Activated naive CD8-positive, alpha-beta T cell treated with anti-CD3 and anti-CD28 coated beads for 36 hours (primary cell): ENCODE measurements at places on chromosomes 16 and 17.

DNA sequence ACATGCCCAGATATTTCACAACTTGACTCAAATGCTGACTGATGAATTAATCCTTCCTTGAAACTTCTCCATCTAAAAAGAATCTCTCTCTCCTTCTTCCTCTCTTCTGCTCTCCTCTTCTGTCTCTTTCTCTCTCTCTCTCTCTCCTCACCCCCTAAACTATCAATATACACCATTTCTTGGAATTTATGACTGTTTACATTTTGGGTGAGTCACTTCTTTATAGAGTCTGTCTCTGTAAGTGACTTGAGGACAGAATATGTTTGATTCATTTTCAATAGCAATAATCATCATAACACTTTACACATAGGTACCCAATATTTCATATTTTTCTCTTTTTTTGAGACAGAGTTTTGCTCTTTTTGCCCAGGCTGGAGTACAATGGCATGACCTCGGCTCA is 15.3 kb downstream of the OR3A1 start:
- no peak for DNase-seq

DNA sequence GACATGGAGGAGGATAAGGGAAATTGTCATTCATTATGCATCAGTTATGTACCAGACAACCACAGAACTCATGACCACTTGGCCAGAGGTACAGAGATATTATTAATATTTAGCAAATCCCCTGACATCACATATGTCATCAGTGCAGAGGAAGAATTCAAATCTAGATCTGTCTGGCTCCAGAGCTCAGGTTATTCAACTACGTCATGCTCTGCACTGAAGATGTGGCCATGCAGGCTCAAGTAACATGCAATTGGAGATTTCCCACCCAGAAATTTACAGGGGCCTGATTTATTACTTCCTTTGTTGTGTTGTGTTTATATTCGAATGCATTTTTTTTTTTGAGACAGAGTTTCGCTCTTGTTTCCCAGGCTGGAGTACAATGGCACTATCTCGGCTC is 224.3 kb downstream of the HS3ST4 start:
- DNase-seq: no peak

DNA sequence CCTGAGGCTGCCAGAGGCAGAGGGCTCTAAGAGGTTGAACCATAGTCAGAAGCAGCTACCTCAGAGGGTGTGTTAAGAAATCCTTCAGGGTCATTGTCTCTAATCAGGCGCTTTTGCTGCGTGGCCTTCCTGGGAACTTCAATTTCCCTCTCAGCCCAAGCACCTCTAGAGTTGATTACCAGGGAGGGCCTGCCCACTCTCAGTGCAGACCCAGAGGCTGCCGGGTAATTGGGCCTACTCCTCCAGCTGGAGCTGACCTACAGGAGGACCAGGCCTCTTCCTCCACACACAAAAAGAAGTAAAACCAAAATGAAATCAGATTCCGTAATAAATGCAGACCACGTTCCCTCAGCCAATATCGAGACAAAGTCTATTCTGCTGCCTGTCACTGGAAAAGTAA is 305.0 kb upstream of the CCL2 start:
- no peak for DNase-seq

DNA sequence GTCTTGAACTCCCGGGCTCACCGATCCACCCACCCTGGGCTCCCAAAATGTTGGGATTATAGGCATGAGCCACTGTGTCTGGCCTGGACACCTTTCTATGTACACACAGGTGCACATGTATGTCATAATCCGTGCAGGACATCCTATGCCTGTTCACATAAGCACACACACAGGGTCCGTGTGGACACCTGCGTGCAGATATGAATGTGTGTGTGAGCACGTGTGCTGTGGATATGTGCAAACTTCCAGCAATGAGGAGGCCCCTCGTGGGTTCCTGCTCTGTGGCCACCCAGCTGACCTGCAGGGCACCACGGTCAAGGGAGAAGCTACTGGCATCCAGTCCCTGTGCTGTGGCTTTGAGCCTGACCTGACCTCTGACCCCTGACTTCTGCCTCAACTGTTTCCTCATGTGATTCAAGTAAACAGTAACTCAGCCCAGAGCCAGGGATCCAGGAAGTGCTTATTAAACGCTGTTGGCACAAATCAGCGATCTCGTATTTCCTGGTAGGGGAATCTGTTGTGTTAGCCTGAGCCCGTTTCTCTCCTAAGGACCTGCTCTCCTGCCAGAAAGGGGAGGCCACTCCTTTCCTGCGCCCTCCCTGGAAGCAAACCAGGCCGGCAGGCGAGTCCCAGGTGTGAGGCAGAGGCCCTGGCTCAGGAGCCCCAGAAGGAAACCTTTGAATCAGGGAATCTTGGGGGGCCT is 6.5 kb downstream of the CPNE7 start:
- no peak for DNase-seq

- DNase-seq: no peak
Measured at GRCh38 chr16:69741519-69741918, 13.2 kb downstream of the NOB1 start.

DNA sequence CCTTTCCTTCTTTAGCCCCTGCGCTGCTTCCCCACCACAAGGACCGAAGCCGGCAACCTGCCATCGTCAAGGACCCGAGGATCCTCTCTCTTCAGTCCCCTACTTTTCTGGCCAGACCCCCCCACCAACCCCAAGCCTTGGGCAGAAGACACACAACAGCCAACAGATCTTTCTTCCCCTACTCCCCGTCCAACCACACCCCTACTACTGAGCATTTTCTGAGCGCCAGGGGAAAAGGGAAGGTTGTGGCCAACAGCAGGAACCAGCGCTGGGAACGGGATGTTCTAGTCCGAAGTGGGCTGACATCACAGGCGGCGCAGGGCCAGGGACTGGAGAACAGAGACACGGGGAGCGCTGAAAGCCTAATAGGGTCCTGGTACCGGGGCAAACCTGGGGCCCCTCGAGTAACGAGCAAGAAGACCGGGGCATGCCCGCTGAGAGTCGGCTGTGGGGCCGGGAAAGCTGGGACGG is 528 bp downstream of the PER1 start:
- DNase-seq: peak; percentile 55

DNA sequence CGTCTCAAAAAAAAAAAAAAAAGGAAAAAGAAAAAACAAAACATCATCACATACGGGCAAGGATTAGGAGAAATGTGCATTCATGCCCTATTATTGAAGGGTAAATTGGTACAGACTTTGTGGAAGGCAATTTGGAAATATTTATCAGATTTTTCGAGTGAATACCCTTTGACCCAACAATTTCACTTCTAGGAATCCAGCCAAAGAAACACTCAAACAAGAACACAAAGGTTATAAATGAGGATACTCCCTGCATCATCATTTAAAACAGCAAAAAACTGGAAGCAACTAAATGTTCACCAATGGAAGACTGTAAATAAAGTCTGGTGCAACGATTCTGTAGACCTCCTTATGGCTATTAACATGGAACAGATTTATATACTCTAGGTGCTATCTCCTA is 12.9 kb downstream of the ZNF423 start:
- no peak for DNase-seq

- DNase-seq: no peak
Measured at GRCh38 chr16:70638814-70639792, 7.3 kb upstream of the IL34 start.

DNA sequence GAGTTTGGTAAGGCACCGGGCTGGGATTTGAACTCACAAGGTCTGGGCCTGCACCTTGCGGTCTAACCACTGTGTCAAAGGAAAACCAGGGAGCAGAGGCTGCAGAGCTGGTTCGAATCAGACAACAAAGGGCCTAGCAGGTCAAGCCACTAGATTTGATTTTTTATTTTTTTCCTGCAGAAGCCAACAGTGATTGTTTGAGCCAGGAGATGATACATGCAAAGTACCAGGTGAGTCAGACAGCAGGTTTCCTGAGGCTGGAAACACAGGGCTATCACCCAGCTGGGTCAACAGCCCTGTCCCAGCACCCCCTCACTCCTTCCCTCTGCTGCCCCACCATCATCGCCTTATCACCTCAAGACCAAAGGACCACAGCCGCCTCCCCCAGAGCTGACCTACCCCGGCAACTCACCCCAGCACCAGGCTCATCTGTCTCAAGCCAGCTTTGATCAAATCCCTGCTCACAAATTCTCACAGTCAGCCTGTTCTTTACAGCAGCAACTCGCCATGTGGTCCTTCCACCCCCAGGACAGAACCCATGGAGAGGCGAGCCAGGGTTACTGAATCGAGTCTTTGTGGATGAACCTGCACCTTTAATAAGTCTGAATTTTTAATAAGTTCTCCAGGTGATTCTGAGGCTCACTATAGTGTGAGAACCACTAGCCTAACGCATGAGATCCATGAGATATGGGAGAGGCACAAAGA is 13.0 kb upstream of the KRT19 start:
- no peak for DNase-seq

GRCh38 chr16:11560701-11561453 is 25.8 kb downstream of the LITAF start:
- peak; percentile 54 for DNase-seq

DNA sequence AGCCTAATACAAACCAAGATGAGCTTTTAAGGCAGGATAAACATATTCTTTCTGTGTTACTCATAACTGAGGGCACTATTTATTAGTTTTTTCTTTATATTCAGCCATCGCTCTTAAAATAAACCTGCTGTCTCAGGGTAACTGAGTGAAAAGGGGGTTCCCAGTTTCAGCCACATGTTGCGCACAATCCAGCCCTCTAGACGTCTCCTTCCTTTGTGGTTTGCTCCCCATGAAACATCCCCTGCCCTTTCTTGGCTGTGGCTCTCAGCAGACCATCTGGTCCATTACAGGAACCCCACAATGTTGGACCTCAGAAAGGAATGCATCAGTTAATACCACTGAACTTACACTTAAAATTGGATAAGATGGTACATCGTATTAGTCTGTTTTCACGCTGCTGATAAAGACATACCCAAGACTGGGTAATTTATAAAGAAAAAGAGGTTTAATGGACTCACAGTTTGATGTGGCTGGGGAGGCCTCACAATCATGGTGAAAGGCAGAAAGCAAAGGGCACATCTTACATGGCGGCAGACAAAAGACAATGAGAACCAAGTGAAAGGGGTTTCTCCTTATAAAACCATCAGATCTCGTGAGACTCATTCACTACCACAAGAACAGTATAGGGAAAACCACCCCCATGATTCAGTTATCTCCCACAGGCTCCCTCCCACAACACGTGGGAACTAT is 12.6 kb upstream of the IL21R start:
- no peak for DNase-seq

DNA sequence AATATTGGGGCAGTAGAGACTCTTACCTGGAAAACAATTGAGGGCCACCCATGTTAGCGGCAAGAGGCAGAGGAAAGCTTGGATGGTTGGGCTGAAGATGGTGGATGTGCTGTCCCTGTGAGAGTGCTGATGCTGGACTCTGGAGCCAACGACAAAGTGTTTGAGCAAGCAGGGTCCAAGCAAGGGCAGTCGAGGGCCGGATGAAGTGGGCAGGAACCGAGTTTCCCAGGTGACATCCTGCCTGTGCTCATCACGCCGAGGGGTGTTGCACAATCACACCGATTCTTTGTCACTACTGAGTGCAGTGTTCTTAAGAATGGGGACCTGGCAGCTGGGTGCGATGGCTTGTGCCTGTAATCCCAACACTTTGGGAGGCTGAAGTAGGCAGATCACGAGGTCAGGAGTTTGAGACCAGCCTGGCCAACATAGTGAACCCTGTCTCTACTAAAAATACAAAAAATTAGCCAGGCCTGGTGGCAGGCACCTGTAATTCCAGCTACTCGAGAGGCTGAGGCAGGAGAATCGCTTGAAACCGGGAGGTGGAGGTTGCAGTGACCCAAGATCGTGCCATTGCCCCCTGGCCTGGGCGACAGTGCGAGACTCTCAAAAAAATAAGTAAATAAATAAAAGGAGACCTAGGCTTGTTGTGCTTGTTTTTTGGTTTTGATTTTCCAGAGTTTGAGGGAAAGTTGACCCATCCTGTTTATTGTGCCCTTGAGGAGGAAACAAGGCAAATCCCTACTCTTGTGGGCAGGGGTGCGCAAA is 6.1 kb downstream of the PYCARD start:
- no peak for DNase-seq

DNA sequence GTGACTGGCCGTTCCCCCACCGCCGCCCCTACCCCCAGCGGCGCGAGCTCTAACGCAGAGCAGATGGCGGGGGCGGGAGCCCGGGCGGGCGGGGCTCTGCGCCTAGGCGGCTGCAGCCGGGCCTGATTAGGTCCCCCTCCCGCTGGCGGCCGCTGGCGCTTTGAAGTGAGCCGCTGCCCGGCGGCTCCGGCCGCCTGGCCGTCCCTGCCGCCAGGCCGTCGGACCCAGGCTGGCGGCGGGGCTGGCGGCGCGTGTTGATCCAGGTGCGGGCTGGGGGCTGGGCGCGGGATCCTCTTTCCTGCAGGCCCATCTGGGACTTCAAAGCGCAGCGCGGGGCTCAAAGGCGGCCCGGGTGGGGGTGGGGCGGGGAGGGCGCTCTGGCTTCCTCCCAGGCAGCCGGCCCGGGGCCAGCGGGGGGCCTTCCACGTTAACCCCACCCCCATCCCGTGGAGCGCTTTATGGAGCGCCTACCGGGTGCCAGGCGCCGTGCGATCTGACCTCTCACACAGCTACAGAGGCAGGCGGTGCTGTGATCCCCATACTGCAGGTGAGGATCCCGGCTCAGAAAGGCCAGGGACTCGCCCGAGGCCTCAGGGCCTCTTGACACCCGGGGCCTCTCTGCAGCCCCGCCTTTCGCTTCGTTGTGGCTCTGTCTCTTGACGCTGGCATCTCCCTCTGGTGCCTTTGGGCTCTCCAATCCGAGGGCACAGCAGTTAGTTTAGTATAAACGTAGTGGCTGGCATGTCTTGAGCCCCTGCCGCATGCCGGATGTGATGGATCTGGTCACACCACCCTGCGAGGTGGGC is 80.0 kb upstream of the NKD1 start:
- DNase-seq: peak; percentile 22

- DNase-seq: peak; percentile 50
Measured at GRCh38 chr17:75878174-75878998, at the start of gene TRIM47. TRIM47 (minus strand) TSS chr17:75878581; CDS start chr17:75878548, 33 bp downstream.

DNA sequence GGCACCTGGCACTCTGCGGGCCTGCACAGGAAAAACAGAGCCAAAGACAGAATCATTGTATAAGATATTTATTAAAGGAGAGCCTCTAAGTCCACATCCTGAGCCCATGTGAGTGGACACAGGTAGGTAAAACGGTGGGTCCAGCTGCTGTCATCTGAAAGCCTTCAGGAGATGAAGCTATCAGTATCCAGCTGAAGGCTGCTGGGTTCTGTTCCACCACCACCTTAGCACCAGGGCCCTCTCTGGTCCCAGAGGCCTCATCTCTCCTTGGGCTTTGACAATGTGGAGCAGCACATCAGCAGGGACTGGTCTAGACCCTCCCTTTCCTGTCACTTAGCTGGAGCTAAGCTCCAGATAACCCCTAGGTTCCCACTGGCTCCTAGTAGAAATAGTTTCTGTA is 7.3 kb downstream of the TMEM106A start:
- DNase-seq: no peak
